ENCODE measurements at places on chromosomes 3 and 15.

DNA sequence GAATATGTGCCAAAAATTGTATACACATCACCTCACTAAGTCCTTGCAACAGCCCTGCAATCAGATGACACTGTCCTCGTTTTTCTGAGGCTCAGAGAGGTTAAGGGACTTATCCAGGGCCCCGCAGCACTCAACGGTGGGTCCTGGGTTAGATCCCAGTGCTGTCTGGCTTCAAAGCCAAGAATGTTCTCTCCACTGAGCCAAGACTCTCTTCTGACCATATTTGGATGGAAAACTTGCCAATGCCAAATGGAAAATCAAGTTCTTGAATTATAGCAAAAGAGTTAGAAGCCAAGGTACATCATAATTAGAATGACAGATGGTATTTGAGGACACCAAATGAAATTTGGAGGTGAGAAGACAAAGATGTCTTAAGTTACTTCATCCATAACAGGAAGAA lies 75.9 kb downstream of the NCEH1 start:
- no peaks in the 10 kb centered on the region for H3K27me3 ChIP-seq
- H3K27ac ChIP-seq, result no peak overlapping the region
- no peak for DNase-seq
- no peak overlapping the region for H3K4me3 ChIP-seq
- peaks cover 10% of the 10 kb centered on the region for H3K4me1 ChIP-seq
- peaks cover 19% of the 10 kb centered on the region for H3K36me3 ChIP-seq

GRCh38 chr3:100533176-100533575 lies 40.8 kb downstream of the TMEM45A start:
- H3K4me3 ChIP-seq, result no peak overlapping the region
- H3K36me3 ChIP-seq, result no peaks in the 10 kb centered on the region
- H3K27ac ChIP-seq, result no peak overlapping the region
- no peaks in the 10 kb centered on the region for H3K4me1 ChIP-seq
- no peaks in the 10 kb centered on the region for H3K27me3 ChIP-seq

DNA sequence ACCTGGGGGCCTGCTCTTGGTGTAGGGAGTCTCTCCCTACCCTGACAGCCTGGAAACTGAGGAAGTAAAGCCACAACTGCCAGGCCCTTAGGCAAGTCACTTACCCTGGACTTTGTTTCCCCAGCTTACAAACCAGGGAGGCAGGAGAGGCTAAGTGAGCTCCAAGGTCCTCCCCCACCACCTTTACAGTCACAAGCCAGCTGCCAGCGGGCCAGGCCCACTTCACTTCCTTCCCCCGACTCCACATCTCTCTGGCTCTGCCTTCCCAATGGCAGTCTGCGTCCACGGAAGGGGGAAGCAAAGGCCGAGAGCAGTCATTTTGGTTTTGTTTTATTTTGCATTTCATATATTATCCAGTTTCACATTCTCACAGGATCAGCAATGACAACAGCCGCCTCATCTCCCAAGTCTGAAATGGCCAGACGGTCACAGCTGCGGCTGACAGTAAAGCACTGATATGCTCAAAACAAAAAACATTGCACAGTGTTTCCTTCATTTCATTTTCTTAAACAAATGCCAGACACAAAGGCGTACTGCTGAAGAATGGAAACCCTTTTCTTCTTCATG lies 35.7 kb downstream of the RBPMS2 start:
- DNase-seq, result no peak
- peaks cover 42% of the 10 kb centered on the region for H3K36me3 ChIP-seq
- H3K27me3 ChIP-seq, result no peaks in the 10 kb centered on the region
- H3K27ac ChIP-seq, result peak overlapping the region; percentile 76

GRCh38 chr3:40456279-40456939 lies 730 bp upstream of the RPL14 start:
- H3K36me3 ChIP-seq, result peaks cover 30% of the 10 kb centered on the region
- DNase-seq, result no peak
- no peaks in the 10 kb centered on the region for H3K27me3 ChIP-seq
- no peaks in the 10 kb centered on the region for H3K4me1 ChIP-seq

GRCh38 chr3:148042663-148043445 lies 633.7 kb downstream of the ZIC1 start:
- H3K27ac ChIP-seq, result no peak overlapping the region
- H3K4me1 ChIP-seq, result no peaks in the 10 kb centered on the region
- no peaks in the 10 kb centered on the region for H3K27me3 ChIP-seq
- no peaks in the 10 kb centered on the region for H3K36me3 ChIP-seq
- no peak overlapping the region for H3K4me3 ChIP-seq

- no peak overlapping the region for H3K4me3 ChIP-seq
- no peaks in the 10 kb centered on the region for H3K4me1 ChIP-seq
- peaks cover 45% of the 10 kb centered on the region for H3K36me3 ChIP-seq
- DNase-seq, result no peak
Measured at GRCh38 chr15:64681424-64682024, 93.9 kb downstream of the RBPMS2 start.

DNA sequence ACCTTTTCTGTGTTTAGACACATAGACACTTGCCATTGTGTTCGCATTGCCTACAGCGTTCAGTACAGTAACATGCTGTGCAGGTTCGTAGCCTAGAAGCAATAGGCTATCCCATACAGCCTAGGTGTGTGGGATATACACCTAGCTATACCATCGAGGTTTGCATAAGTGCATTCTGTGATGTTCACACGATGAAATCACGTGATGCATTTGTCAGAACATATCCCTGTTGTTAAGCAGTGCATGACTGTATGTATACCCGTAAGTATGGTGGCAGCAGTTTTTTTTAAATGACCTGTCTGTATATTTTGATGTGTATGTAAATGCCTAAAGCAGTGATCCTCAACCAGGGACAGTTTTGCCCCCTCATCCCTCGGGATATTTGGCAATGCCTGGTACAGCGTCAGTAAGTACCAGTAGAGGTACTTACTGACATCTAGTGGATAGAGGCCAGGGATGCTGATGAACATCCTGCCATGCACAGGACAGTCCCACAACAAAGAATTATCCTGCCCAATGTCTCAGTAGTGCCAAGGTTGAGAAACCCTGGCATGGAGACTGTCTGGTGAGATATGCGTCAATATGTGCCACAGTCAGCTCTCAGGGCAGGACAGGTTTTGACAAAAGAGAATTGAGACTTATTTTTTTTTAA lies 129.1 kb downstream of the HCN4 start:
- H3K4me1 ChIP-seq, result no peaks in the 10 kb centered on the region
- H3K36me3 ChIP-seq, result peaks cover 3% of the 10 kb centered on the region
- no peaks in the 10 kb centered on the region for H3K27me3 ChIP-seq
- H3K27ac ChIP-seq, result no peak overlapping the region

GRCh38 chr3:70984776-70985482 lies 598.6 kb downstream of the FOXP1 start:
- H3K4me3 ChIP-seq, result no peak overlapping the region
- H3K4me1 ChIP-seq, result peaks cover 62% of the 10 kb centered on the region
- DNase-seq, result no peak
- H3K27me3 ChIP-seq, result no peaks in the 10 kb centered on the region

DNA sequence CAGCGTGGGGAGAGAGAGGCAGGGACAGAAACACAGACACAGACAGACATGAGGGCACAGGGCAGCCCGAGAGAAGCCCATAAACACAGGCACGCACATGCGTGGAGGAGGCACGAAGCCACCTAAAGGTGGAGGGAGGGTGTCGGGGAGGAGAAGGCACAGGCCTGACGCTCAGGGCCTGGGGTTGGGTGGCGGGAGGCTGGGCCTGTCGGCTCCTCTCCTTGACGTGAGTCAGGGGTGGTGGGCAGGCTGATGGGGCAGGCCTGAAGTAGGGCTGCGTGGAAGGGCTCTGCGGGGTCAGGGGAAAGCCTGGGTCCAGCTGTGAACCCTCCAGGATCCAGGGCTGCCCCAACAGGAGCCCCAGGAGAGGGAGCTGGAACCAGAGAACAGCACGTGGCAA lies 74.2 kb downstream of the EPHB3 start:
- no peak overlapping the region for H3K27ac ChIP-seq
- H3K36me3 ChIP-seq, result no peaks in the 10 kb centered on the region
- peaks cover 15% of the 10 kb centered on the region for H3K4me1 ChIP-seq
- no peaks in the 10 kb centered on the region for H3K27me3 ChIP-seq

GRCh38 chr3:168123201-168124176 lies 27.8 kb upstream of the GOLIM4 start:
- H3K36me3 ChIP-seq, result no peaks in the 10 kb centered on the region
- H3K27ac ChIP-seq, result no peak overlapping the region
- H3K27me3 ChIP-seq, result no peaks in the 10 kb centered on the region
- no peak for DNase-seq
- no peak overlapping the region for H3K4me3 ChIP-seq

DNA sequence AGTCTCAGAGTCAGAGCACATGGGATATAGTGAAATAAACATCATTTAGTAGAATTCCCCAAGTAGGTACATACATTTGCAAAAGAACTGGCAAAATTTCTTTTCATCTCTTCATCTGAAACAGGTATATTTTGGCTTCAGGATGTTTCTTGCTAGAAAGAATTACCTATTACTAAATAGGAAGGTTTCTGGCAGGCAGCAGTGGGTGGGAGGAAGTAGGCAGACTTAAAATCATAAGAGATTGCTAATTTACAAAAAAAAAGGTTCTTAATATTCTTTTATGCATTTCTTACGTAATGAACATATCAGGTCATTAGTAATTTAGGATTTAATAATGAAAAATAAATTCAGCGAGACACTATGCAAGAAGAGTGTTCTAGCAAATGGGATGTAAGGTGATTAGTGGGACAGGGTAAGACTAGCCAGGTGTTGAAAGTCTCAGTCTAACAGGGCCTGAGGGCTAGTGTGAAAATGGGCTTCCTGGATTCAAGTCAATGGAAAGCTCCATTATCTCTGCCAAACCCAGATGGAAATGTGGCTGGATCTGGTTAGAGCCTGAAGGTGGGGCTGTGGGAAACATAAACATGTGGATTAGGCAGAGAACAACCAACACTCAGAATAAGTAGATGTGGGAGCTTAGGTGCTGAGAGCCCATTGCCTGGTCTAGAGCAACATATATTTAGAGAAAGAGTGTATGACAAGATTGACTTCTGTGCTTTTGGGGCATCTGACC lies 127.4 kb upstream of the FEZF2 start:
- H3K27ac ChIP-seq, result no peak overlapping the region
- H3K4me1 ChIP-seq, result no peaks in the 10 kb centered on the region
- no peaks in the 10 kb centered on the region for H3K27me3 ChIP-seq
- no peaks in the 10 kb centered on the region for H3K36me3 ChIP-seq
- no peak overlapping the region for H3K4me3 ChIP-seq

GRCh38 chr3:22334996-22335395 lies 584.0 kb upstream of the ZNF385D start:
- no peak for DNase-seq
- no peaks in the 10 kb centered on the region for H3K4me1 ChIP-seq
- no peaks in the 10 kb centered on the region for H3K27me3 ChIP-seq
- no peak overlapping the region for H3K27ac ChIP-seq

GRCh38 chr3:184506561-184506991 lies 55.0 kb upstream of the EPHB3 start:
- no peak overlapping the region for H3K27ac ChIP-seq
- no peaks in the 10 kb centered on the region for H3K36me3 ChIP-seq
- H3K27me3 ChIP-seq, result no peaks in the 10 kb centered on the region
- H3K4me3 ChIP-seq, result no peak overlapping the region
- no peak for DNase-seq

- H3K27ac ChIP-seq, result no peak overlapping the region
- no peak overlapping the region for H3K4me3 ChIP-seq
- no peaks in the 10 kb centered on the region for H3K4me1 ChIP-seq
- DNase-seq, result no peak
- no peaks in the 10 kb centered on the region for H3K36me3 ChIP-seq
Measured at GRCh38 chr3:133294253-133294652, 105.6 kb upstream of the BFSP2 start.

DNA sequence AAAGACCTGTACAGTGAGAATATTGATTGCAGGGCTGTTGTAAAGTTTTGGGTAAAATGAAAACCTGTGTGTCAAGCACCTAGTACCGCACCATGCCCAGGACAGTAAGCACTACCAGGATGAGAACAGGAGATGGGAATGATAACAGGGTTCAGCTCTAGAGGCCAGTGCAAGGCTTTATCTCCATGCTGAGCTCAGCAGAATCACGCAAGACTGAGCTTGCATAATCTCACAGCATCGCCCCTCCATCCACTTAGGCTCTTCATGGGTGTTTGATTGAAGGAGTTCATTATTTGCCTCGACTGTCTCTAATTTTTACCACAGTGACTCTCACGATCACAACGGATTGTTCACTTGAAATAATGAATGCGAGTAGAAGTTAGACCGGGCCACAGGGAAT lies 2.9 kb downstream of the ATP13A5 start:
- no peaks in the 10 kb centered on the region for H3K27me3 ChIP-seq
- no peak overlapping the region for H3K27ac ChIP-seq
- no peak overlapping the region for H3K4me3 ChIP-seq
- H3K36me3 ChIP-seq, result no peaks in the 10 kb centered on the region
- no peak for DNase-seq

DNA sequence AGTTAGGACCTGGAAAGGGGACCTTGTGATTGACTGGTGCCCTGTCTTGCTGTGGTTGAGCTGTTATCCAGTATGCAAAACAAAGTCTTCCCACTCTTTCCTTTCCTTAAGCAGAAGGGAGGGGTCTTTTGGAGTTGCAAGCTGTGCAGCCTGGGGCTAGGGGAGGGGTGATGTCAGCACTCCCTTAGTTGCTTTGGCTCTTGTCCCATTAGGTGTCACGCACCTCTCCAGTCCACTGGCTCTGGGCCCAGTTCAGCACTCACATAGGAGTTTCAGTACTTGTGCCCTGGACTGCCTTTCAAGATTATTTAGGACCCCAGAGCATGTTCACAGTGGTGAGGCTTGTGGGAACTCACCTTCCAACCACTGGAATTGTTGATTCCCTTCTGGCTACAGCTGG lies 238.5 kb downstream of the DOCK3 start:
- no peak for DNase-seq
- no peaks in the 10 kb centered on the region for H3K27me3 ChIP-seq
- no peak overlapping the region for H3K27ac ChIP-seq
- no peaks in the 10 kb centered on the region for H3K36me3 ChIP-seq
- H3K4me3 ChIP-seq, result no peak overlapping the region
- H3K4me1 ChIP-seq, result no peaks in the 10 kb centered on the region

DNA sequence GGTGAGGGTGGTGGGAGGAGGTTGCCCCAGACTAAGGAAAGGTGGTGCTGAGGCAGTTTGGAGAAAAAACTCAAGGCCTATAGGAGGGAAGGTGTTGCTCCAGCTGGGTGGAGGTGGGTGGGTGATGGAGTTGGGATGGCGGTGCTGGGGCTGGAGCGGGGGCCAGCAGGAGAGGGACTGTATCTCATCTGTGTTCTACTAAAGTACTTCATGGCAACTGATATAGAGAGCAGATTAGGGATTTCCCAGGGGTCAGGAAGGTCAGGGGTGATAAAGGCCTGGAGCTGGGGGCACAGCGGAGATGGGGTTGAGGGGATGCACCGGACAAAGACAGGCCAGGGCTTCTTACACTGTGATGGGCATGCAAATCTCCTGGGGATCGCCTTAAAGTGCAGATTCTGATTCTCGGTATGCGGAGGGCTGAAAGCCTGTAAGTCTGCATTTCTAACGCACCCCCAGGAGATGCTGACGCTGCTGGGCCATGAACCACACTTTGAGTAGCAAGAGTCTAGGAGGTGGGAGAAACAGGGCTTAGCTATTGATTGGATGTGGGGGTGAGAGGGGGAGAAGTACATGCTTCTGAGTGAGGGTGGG lies 4.2 kb downstream of the KLHL40 start:
- H3K27me3 ChIP-seq, result no peaks in the 10 kb centered on the region
- no peak for DNase-seq
- H3K36me3 ChIP-seq, result no peaks in the 10 kb centered on the region

- DNase-seq, result no peak
- no peak overlapping the region for H3K4me3 ChIP-seq
- H3K27me3 ChIP-seq, result no peaks in the 10 kb centered on the region
- H3K36me3 ChIP-seq, result no peaks in the 10 kb centered on the region
Measured at GRCh38 chr3:102017784-102018183, 168.5 kb downstream of the NFKBIZ start.
